ENCODE measurements at places on chromosomes 2 and 18. TPM values are rescaled to one million over a fixed set of nuclear protein-coding genes. Genes with fewer than 3 reads are reported as not detected.

The AQP12B gene
- polyA plus RNA-seq: 1.8 TPM

The KCNK3 gene
- polyA plus RNA-seq: 0.61 TPM

The PPP1R1C gene
- 0.48 TPM for polyA plus RNA-seq

The UGT1A3 gene
- not detected for polyA plus RNA-seq

The FAM237A gene
- polyA plus RNA-seq: not detected

The ITPRIPL1 gene
- polyA plus RNA-seq: 0.80 TPM

The RMND5A gene
- polyA plus RNA-seq: 11.6 TPM

The ONECUT2 gene
- not detected for polyA plus RNA-seq

The PDE1A gene
- 2.4 TPM for polyA plus RNA-seq

The SYT4 gene
- not detected for polyA plus RNA-seq

The SERPINB3 gene
- not detected for polyA plus RNA-seq

The WDR75 gene
- 27.9 TPM for polyA plus RNA-seq

The TMEM37 gene
- 12.4 TPM for polyA plus RNA-seq

The SLC4A3 gene
- polyA plus RNA-seq: 0.74 TPM

The AP1S3 gene
- polyA plus RNA-seq: 6.7 TPM

The DAW1 gene
- polyA plus RNA-seq: not detected

The NDUFB3 gene
- 49.6 TPM for polyA plus RNA-seq

The GAREM2 gene
- polyA plus RNA-seq: 1.1 TPM

The IL1R2 gene
- polyA plus RNA-seq: 22.6 TPM

The TFCP2L1 gene
- polyA plus RNA-seq: 0.15 TPM

The RBM44 gene
- polyA plus RNA-seq: 0.57 TPM

Data from spleen (tissue), 13 donors.